ENCODE measurements at places on chromosomes 2 and 18.

GRCh38 chr18:13409026-13409425 lies 190.5 kb downstream of the LDLRAD4 start:
- DNase-seq: no peak

- no peak for DNase-seq
These were observed 128.3 kb upstream of the SPATS2L start for GRCh38 chr2:200177971-200178911.

GRCh38 chr2:202555356-202555755 lies 79.4 kb upstream of the FAM117B start:
- DNase-seq: no peak

- DNase-seq: no peak
These were observed 29.7 kb downstream of the C2orf42 start for GRCh38 chr2:70161069-70161534.

GRCh38 chr18:23650968-23651927 lies 11.5 kb downstream of the ANKRD29 start:
- DNase-seq: no peak

DNA sequence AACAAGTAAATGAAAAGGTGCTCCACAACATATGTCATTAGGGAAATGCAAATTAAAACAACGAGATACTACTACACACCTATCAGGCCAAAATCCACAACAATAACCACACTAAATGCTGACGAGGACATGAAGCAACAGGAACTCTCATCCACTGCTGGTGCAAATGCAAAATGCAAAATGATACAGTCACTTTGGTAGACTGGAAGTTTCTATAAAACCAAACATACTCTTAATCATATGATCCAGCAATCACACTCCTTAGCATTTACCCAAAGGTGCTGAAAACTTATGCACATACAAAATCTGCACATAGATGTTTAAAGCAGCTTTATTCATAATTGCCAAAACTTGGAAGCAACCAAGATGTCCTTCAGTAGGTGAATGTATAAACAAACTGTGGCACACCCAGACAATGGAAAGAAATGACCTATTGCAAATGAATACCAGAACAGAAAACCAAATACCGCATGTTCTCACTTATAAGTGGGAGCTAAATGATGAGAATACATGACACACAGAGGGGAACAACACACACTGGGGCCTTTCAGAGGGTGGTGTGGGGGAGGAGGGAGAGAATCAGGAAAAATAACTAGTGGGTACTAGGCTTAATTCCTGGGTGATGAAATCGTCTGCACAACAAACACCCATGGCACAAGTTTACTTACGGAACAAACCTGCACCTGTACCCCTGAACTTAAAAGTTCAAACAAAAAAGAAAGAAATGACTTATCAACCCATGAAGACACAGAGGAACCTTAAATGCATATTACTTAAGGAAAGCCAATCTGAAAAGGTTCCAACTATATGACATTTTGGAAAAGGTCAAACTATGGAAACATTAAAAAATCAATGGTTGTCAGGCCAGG lies 80.4 kb downstream of the ASXL2 start:
- DNase-seq: no peak

GRCh38 chr2:100292022-100292580 lies 30.2 kb downstream of the LONRF2 start:
- no peak for DNase-seq

DNA sequence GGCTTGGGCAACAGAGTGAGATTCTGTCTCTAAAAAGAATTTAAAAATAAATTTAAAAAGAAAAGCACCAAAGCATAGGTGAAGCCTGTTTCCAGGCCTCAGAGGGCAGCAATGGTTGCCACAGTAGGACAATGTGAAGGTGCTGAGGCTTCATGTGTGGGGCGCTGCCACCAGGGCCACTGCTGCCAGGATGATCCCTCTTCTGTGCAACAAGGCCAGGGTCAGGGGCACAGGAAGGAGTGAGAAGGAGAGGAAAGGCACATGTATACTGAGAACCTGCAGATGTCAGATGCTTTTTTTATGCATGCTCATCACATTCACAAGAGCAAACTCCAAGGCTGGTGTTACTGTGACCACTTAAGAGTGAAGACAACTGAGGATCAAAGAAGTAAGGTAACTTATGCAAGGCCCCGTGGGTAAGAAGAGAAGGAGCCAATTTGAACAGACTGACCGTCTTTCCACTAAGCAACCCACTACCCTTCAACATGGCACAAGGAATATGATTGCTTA lies 79.7 kb upstream of the ACKR3 start:
- no peak for DNase-seq

GRCh38 chr18:4333043-4333442 lies 122.1 kb downstream of the DLGAP1 start:
- no peak for DNase-seq

GRCh38 chr2:102834523-102835273 lies 72.9 kb downstream of the TMEM182 start:
- DNase-seq: no peak

DNA sequence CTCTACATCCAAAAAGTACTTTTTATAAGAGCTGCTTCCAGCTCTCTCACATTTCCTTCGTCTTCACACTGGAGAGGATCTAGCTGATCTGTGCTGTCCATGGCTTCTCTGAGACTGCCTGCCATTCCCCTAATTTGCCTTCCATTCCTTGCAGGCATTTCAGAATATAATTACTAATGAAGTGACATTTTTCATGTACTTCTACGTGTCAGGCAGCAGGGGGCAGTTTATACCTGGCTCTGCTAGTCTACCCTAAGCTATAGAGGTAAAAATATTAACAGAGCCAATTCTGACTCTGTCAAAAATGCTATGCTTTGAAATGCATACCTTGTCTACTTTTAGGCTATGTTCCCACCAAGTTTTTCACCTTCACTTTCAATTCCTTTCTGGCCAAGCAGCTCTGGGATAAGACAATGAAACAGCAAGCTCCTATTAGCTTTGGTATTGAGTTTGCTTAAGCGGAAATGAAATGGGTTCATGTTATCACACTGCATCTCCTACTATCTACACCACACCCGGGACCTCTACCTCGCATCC lies 81.9 kb downstream of the MEP1B start:
- DNase-seq: no peak

DNA sequence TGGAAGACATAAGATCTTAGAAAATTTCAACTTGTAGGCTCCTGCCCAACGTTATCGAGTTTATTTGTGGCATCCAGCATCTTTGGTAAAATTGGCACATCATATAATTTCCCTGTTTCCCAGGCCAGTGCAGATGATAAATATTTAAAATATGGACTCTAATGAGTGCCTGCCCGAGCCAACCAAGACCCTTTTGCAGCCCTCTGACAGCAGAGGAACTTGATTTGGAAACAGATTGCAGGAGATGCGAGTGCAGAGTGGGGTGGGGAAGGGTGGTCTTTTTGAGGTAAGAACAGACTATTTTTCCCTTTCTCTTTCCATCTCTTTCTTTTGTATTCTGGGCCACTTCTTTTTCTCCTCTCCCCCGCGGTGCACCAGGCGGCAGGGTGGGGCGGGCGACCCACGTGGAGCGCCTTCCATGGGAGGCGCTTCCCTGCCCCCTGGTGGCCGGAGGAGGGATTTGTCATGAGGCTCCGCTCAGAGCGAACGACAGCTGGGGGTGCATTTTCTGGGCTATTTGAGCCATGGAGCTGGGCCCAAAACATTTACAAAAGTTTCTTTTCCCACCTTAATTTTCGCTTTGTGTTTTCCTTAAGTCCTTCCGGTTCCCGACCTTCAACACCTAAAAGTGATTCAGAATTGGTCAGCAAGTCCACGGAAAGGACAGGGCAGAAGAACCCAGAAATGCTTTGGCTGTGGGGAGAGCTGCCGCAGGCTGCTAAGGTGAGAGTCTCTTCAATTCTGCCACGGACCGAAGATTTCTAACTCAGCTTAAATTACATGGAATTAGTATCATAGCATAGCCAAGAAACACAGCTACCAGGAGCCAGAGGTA lies 32.7 kb downstream of the LPIN1 start:
- DNase-seq: peak; percentile 41

DNA sequence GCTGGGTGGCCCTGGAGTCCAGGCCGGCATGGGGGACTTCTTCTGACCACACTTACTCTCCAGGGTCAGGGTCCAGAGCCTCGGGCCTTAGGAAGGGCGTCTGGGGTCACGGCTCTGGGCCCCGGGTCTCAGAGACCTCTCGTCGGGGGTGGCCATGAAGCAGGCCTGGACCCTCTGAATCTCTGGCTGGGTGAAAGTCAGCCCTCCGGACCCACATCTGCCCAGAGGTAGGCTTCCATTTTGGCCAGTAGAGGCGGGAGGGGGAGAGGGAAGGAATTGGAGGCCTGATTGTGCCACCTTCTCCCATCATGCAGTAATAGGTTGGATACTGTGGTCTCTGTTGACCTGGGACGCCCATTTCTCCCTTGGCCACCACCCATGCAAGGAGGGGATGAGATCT lies 125.3 kb upstream of the GPC1 start:
- no peak for DNase-seq

DNA sequence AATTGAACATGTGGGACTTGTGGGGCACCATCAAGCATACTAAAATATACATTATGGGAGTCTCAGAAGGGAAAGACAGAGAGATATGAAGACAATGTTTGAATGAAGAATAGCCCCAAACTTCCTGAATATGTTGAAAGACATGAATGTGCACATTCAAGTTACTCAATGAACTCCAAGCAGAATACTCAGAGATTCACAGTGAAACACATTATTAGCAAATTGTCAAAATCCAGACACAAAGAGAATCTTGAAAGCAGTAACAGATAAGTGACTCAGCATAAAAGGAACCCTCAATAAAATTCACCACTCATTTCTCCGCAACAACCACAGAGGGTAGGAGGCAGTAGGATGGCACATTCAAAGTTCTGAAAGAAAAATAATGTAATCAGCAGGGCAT lies 8.8 kb downstream of the C2orf92 start:
- no peak for DNase-seq

DNA sequence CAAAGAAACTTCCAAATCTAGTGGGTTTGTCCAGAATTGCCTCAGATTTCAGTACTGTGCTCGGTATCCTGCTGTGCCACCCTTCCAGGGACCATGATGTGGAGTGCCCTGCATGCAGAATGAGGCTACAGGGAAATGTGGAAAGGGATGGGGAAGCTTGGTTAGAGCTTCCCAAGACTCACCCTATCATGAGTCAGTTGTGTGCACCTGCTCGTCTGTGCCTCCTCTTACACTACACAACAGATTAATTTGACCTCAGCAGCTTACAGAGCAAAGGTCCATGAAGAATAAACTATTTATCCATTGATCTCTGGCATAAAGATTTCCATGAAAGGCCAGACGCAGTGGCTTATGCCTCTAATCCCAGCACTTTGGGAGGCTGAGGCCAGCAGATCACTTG lies 21.3 kb upstream of the NCK2 start:
- no peak for DNase-seq

DNA sequence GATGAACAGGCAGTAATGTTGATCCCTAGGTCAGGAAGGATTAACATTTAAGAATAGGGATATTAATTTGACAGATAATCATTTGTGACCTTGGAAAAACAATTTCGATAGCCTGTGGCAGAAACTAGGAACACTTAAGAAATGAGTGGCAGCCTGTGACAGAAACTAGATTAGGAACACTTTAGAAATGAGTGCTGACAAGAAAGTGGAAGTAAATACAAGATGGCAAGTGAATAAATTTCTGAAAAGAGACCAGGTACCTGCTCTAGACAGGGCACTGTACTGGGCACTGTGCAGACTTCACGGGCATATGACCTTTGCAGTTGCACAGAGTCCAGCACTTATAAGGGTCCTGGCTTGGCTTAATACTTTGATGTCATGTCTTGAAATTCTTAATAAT lies 5.5 kb upstream of the HNRNPA3 start:
- no peak for DNase-seq

DNA sequence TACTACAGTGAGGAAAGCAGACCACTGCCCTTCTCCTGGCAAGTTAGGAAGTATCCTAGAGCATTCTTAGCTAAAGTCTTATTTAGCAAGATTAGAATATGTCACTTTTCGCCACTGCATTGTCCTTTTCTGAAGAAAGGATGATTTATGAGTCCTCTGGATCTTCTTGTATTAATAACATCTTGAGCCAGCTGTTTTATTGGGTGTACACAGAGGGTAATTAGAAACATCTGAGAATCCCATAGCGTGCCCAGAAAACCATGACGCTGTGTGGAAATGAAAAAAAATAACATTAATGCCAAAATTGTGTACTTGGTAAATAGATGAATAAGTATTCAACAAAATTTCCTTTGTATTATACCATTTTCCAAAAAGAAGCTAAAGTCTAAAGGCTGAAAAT lies 198.7 kb downstream of the LTBP1 start:
- no peak for DNase-seq

Measured in KG1 (cell line).